ENCODE measurements at places on chromosomes 1 and 21.

GRCh38 chr1:115453666-115454065 lies 115.6 kb upstream of the NGF start:
- DNase-seq = no peak

GRCh38 chr21:39969691-39970364 lies 102.6 kb downstream of the PCP4 start:
- DNase-seq = no peak

DNA sequence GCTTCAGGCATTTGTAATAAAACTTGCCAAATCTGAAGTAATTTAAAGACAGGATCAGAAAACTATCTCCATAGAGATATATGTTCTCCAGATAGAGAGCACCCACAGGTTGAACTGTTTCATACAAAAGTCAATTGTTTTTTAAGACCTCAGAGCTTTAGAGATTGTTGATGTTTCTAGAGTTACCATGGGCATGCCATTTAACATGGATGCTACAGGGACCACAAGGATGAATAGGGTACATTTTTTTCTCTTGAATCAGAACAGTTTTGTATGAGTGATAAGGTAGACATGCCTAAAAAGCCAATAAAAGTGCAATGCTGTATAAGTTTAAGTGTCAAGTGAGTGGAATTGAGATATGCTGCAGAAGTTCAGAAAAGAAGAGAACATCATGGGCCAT lies 511.0 kb upstream of the CAMK1G start:
- no peak for DNase-seq

GRCh38 chr1:10685196-10685807 lies 111.1 kb downstream of the CASZ1 start:
- DNase-seq = no peak

GRCh38 chr1:110688514-110688913 lies 13.8 kb upstream of the KCNA3 start:
- DNase-seq = no peak

DNA sequence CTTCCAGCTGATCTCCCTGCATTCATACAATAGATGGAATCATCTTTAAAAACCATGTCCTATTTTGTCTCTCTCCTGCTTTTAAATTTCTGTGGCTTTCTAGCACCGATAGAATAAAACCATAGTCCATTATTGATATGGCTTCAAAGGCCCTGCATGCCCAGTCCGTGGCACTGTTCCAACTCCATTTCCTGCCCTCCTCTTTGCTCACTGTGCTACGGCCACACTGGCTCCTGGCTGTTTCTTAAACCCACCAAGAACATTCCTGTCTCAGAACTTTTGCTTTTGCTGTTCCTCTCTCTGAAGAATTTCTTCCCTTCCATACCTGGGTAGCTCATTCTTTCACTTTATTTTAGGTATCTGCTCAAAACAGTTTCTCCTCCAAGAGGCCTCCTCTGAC lies 7.2 kb downstream of the SLAMF1 start:
- DNase-seq = no peak

DNA sequence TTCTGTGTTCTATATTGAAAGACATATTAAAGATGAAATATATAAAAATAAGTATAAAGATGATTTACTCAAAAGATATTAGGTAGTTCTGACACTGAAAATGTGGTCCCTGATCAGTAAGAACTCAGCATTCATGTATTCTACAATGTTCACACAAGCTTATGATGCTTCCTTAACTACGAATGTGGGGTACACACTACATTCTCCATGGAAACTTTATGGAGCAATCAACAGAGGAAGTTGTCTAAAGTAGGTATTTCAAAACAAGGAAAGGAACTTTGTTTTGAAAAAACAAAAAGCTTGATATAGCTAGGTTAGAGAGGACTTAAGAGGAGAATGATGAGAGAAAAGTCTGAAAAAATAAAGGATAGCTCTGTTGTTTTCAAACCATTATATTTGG lies 119.7 kb upstream of the RGS18 start:
- DNase-seq = no peak

DNA sequence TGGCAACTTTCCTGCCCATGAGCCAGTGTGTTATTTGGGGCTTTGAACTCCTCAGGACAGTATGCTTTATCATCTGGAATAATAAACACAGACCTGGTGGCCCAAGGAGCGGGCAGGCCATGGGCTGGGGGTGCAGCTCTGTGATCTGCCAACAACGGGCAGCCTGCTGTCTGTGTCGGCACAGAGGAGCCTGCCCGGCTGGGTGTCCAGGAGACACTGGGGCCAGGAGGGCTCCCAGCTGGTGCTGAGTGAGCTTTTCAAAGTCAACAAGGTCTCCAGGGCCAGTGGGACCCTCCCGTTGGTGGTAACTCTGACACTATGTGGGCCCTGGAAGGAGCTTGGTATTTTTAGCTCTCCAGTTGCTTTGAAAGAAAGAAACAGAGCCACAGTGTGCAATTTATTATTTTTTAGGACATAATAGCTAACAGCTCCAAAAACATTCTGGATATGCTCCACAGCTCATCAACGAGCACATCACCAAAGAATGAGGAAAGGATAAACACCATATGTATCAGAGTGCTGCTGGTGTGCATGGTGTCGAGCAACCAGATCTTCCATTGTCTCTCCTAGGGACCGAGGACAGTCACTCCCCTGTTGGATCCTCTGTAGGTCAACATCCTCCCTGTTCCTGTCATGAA lies 488.7 kb upstream of the USP24 start:
- no peak for DNase-seq

- no peak for DNase-seq
Observed at GRCh38 chr21:35406635-35407034, 357.5 kb upstream of the RUNX1 start.

- no peak for DNase-seq
Observed at GRCh38 chr1:114512595-114513280, 1.7 kb upstream of the TRIM33 start.

- no peak for DNase-seq
Observed at GRCh38 chr1:207486198-207486597, 9.8 kb upstream of the CR1 start.

- DNase-seq = no peak
Observed at GRCh38 chr1:26158271-26158907, 490 bp upstream of the FAM110D start.

GRCh38 chr1:73674945-73675561 lies 522.9 kb downstream of the LRRIQ3 start:
- DNase-seq = no peak

GRCh38 chr1:219682788-219683187 lies 69.9 kb upstream of the ZC3H11B start:
- no peak for DNase-seq

DNA sequence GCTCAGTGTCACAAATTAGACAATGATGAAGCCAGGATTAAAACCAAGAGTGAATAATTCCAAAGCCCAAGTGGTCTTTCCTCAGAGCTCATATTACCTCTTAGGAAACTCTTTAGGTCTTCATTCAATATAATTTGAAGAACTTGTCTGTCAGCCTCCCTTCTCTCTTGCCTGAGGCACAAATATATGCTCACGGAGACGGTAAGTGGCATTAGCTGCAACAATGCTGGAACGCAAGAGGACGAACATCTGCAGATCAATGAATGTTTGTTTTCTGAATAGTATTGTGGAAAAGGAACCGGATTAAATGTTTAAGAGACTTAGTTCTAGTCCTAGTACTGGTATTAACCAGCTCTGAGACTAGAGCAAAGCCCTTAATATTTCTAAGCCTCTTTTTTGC lies 39.7 kb upstream of the LYST start:
- no peak for DNase-seq

GRCh38 chr1:155321639-155322503 lies 1.2 kb downstream of the RUSC1 start:
- no peak for DNase-seq

DNA sequence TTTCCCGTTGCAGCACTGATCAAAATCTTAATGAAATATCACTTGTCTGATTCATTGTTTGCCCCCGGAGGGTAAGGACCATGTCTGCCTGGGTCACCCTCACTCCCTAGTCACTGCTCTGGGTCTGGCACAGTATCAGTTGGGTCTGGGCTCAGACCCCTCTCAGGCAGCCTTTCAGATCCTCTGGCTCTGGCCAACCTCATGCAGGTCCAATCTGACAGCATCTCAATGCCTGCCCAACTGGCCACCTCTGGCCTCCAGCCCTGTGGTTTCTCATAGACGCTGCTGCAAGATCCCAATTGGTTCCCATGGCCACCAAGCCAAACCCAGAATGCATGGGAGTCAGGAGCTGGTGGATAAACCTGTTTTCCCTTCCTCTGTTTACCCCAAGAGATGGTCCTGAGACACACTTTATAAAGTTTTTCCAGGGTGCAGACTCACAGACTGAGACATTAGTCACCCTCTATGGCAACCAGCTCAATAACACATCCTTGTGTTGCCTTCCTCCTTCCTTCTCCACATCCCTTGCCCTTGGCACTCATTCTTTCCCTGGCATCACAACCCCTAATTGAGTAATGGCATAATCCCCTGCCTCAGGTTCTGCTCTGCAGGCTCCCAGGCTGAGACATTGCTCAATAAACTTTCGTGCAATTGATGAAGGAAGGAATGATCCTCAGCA lies 199.2 kb downstream of the GRIK3 start:
- no peak for DNase-seq

GRCh38 chr1:21666576-21667320 lies 2.4 kb downstream of the RAP1GAP start:
- DNase-seq = peak; percentile 33

GRCh38 chr1:202786804-202787203 lies 21.4 kb downstream of the KDM5B start:
- DNase-seq = no peak

DNA sequence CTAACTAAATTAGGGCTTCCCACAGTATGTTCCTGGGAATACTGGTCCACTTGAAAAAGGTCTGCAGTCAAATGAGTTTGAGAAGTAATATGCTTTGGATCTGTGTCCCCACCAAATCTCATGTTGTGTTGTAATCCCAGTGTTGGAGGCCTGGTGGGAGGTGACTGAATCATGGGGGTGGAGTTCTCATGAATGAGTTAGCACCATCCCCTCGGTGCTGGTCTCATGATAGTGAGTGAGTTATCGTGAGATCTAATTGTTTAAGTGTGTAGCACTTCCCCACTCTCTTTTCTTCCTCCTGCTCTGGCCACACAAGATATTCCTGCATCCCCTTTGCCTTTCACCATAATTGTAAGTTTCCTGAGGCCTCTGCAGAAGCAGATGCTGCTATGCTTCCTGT lies 16.9 kb upstream of the DMRTB1 start:
- no peak for DNase-seq

- no peak for DNase-seq
Observed at GRCh38 chr21:45508607-45509565, 33.4 kb downstream of the SLC19A1 start.

DNA sequence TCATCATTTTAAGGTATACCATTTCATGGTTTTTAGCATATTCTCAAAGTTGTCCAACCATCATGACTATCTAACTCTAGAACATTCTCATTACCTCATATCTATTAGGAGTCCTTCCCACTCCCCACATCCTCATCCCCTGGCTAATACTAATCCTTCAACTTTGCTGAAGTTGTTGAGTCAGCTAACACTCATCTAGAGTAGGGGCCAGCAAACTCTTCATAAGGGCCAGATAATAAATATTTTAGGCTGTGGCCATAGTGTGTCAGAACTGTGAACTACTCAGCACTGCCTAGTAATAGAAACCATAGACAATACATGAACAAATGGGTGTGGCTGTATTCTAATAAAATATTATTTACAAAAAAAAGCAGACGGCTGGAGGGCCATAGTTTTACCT lies 43.0 kb downstream of the TOR3A start:
- DNase-seq = no peak

DNA sequence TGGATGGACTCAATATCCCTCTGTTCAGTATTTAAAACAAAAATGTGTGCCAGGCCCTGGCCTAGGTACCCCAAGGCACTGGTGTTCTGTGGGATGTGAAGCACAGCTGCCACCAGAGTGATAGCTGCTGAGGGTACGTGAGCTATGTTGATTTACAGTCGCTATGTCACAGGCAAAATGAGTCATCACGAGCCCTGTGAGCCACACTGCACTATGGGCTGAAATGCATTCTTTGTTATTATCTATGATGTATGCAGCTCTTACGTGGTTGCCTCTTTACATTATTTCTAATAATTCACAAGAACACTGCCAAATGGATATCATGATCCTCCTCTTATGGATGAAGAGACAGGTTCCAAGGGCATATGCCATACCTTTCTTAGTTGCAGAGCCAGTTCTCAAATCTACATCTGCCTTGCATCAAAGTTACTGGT lies 2.1 kb downstream of the TEX38 start:
- no peak for DNase-seq

DNA sequence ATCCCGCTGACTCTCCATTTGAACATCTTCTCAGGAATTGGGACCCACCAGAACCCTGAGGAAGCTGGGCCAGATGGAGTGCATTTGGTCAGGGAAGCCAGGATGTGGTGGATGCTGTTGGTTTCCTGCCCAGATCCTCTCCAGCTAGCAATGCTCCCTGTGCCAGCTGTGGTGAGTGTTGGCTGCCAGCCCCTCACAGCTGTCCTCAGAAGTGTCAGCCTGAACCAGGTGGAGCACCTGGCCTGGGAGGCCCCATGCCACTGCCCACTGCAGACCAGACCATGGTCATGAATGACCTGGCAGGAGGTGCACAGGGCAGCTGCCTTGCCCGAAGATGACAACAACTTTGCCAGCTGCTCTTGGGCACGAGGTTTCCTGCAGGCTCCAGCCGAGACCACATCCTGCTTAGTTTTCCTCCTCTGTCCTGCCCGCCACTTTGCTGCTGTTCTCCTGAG lies 54.4 kb downstream of the PRSS38 start:
- no peak for DNase-seq

DNA sequence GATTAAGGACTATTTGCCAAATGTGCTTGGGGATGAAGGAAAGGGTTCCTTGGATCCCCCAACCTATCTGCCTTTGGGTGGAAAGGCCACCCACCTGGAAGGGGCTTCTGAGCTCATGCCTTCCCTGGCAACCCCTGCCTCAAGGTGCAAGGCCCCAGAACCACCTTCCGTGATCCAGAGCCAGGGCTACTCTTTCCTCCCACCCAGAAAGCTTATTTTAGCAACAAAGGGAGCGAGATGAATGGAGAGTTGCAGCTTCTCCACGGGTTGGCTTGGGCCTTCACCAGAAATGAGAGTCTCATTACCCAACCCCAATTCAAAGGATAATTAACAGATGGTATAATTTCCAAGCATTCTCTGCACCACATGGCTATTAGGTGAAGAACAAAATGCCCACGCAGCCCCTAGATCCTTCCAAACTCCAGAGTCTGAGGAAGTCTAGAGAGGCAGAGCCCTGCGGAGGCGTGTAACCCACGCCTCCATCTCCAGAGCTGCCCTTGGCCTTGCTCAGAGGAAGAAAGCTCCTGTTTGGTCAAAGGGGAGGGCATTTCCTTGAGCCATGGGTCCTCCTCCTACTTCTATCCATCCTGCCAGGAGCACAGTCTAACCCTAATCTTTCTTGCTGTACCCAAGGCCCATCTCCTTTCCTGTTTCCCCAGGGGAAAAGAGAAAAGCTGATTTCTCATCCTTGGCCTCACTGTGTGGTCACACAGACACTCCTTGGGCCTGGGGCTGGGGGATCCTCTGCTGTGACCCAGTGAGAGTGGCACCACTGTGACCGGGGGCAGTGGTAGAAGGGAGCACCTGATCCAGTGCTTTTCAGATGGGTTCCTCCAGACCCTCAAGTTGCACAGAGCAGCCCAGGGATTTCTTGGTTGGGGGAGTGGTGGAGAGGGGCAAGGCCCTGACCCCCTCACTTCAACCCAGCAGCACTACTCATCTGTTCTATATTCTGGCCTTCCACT lies 1.7 kb upstream of the CELSR2 start:
- DNase-seq = no peak

Measured in activated naive CD4-positive, alpha-beta T cell treated with Interleukin-2 at 50 U/mL for 16 hours (primary cell).